Renal cortex interstitium (tissue), 15 donors: ENCODE measurements at places on chromosomes 16 and 17. TPM values are rescaled to one million over a fixed set of nuclear protein-coding genes. Genes with fewer than 3 reads are reported as not detected.

DNA sequence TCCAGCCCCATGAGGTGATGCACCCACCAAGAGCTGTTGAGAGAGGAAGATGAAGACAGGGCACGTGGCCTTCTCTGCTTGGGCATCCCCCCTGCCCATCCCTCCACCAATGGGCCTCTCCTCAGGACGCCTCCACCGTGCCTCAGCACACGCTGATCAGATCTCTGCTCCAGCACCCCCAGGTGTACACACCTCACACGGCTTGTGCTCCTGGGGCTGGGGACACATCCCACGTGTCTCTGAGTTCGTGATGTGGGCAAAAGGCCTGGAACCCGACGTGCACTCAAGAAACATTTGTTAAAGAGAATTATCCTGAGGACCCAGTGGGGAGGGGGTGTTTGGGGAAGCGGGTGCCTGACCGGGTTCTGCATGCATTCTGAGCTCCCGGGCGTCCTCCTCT lies 55.3 kb downstream of the MGAT5B start:
- no peak for DNase-seq

KRTAP16-1 gene
- polyA plus RNA-seq = not detected

KRTAP9-8 gene
- polyA plus RNA-seq = not detected

- DNase-seq = no peak
Measured at GRCh38 chr17:1746975-1747543, 4.4 kb downstream of the SERPINF2 start.

DNA sequence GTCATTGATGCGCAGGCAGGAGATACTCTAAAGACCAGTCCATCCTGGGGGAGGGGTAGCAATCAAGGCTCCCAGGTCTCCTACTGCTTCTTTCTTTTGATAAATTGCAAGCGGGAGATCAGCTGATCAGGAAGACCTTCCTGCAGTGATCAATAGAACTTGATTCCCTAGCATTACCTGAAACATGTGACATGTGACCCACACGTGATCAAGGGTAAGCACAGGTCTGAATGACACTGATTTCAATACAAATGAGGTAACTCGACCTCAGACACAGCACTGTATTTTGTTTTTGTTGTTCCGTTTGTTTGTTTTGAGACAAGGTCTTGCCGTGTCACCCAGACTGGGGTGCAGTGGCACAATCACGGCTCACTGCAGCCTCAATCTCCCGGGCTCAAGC lies 39.6 kb upstream of the MLYCD start:
- DNase-seq = no peak

DNA sequence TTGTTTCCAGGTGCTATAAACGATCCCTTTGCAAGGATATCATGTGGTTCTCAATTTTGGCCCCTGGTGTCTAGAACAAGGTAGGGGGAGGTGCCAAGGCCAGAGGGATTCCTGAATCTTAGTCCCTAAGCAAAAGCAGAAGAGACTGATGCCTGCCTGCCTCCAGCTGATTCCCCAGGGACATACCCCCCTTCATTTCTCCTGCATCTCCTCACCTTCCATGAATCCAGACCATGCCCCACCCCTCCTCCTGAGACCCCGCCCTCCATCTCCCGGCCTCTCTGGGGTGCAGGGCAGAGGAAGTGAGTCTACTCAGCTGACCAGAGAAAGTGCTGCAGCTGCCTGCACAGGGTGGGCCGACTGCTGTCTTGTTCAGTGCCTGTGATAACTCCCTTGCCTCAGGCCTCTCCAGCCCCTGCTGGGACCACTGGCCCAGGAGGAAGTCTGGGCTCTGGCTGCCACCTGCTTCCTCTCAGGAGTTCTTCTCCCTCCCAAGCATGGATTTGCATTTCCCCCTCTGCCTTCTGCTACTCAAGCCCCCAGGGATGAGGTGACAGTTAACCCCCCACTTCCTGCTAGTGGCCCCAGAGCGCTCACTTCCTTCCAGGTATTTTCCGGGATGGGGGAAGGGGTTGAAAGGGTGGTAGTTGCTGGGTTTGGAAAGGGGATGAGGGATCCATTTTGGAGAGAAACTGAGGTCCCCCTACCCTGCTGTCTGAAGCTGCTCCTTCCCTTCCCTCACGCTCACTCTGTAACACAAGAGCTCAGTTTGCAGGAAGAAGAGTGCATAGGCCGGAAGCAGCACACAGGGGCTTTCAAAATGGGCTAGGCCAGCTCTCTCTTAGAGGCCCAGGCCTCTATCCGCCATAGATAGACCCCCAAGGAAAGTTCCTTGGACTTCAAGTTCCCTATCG lies 10.5 kb upstream of the TSPOAP1 start:
- no peak for DNase-seq

- no peak for DNase-seq
Measured at GRCh38 chr17:60229188-60229802, 79.5 kb downstream of the CA4 start.
